ENCODE measurements at places on chromosomes 4 and X. TPM values are rescaled to one million over a fixed set of nuclear protein-coding genes. Genes with fewer than 3 reads are reported as not detected.

CFAP99 gene
- not detected for total RNA-seq

PABPC1L2A gene
- total RNA-seq, result not detected

ARR3 gene
- total RNA-seq, result not detected

ALAS2 gene
- 0.68 TPM for total RNA-seq

COL25A1 gene
- total RNA-seq, result 0.73 TPM

NEIL3 gene
- total RNA-seq, result 0.16 TPM

FAM53A gene
- 0.49 TPM for total RNA-seq

NXF2 gene
- not detected for total RNA-seq

CYBB gene
- 33.7 TPM for total RNA-seq

PCYT1B gene
- not detected for total RNA-seq

TCEAL6 gene
- total RNA-seq, result not detected

PAGE1 gene
- not detected for total RNA-seq

UGT2B7 gene
- not detected for total RNA-seq

SRPK3 gene
- 43.3 TPM for total RNA-seq

ETDC gene
- not detected for total RNA-seq

PCSK1N gene
- total RNA-seq, result not detected

PHEX gene
- 0.08 TPM for total RNA-seq

PPP2R2C gene
- total RNA-seq, result 12.3 TPM

BMX gene
- 1.4 TPM for total RNA-seq

TLR1 gene
- total RNA-seq, result 4.3 TPM

FBXL5 gene
- 93.9 TPM for total RNA-seq

LEF1 gene
- 0.32 TPM for total RNA-seq

PRR32 gene
- 0.57 TPM for total RNA-seq

TAF7L gene
- total RNA-seq, result not detected

PTCHD1 gene
- 0.05 TPM for total RNA-seq

IL2 gene
- not detected for total RNA-seq

RCHY1 gene
- 48.9 TPM for total RNA-seq

WDR17 gene
- 0.43 TPM for total RNA-seq

EMCN gene
- 46.4 TPM for total RNA-seq

GLRA2 gene
- total RNA-seq, result not detected

ODAPH gene
- not detected for total RNA-seq

DCAF16 gene
- total RNA-seq, result 13.3 TPM

RBBP7 gene
- total RNA-seq, result 108 TPM

CXorf51B gene
- not detected for total RNA-seq

CLDN34 gene
- not detected for total RNA-seq

FAT4 gene
- total RNA-seq, result 6.5 TPM

SEPTIN11 gene
- total RNA-seq, result 32.9 TPM

XPNPEP2 gene
- total RNA-seq, result 0.68 TPM

RAB9B gene
- total RNA-seq, result 33.9 TPM

GTPBP6 gene
- 51.4 TPM for total RNA-seq

PNPLA4 gene
- 33.3 TPM for total RNA-seq

CYP2U1 gene
- 7.1 TPM for total RNA-seq

UGT2A1 gene
- total RNA-seq, result not detected

GIMD1 gene
- total RNA-seq, result not detected

BRS3 gene
- total RNA-seq, result not detected

TSPAN6 gene
- 5.0 TPM for total RNA-seq

ZAR1 gene
- total RNA-seq, result not detected

FOXP3 gene
- not detected for total RNA-seq

FRG2 gene
- total RNA-seq, result not detected

CLNK gene
- total RNA-seq, result not detected

NKX3-2 gene
- total RNA-seq, result not detected

NAP1L2 gene
- total RNA-seq, result 5.8 TPM

DYNLT3 gene
- 16.8 TPM for total RNA-seq

RHOXF2 gene
- not detected for total RNA-seq

APBB2 gene
- 23.8 TPM for total RNA-seq

C4orf50 gene
- total RNA-seq, result not detected

LANCL3 gene
- 0.16 TPM for total RNA-seq

CFAP47 gene
- total RNA-seq, result not detected

HPSE gene
- 1.8 TPM for total RNA-seq

Measured in Right ventricle myocardium inferior (tissue), 1 donor.